Stimulated activated CD8-positive, alpha-beta memory T cell treated with anti-CD3 and anti-CD28 coated beads, Interleukin-2, amount 100 ng/mL, for 1 hour (primary cell): ENCODE measurements at places on chromosomes 4 and X.

- DNase-seq, result no peak
Observed at GRCh38 chr4:3199653-3200422, 49.1 kb upstream of the MSANTD1 start.

- DNase-seq, result no peak
Observed at GRCh38 chrX:69113723-69114122, 51.5 kb downstream of the PJA1 start.

GRCh38 chr4:189069772-189070171 is 870.9 kb upstream of the FRG1 start:
- no peak for DNase-seq

DNA sequence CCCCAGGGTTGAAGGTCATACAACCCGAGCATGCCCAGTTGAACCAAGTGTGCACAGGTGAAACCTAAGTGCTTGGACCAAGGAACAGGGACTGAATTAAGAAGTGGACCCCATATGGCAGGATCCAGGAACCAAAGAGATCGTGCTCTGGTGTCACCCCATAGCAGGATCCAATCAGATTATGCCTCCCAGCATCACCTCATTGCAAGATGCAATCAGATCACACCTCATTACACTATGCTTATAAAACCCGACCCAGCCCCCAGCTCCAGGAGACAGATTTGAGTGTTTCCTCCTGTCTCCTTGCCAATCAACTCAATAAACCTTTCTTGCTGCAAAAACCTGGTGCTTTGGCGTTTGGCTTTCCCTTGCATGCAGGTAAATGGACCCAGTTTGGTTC is 37.6 kb downstream of the EFHC2 start:
- DNase-seq, result no peak

DNA sequence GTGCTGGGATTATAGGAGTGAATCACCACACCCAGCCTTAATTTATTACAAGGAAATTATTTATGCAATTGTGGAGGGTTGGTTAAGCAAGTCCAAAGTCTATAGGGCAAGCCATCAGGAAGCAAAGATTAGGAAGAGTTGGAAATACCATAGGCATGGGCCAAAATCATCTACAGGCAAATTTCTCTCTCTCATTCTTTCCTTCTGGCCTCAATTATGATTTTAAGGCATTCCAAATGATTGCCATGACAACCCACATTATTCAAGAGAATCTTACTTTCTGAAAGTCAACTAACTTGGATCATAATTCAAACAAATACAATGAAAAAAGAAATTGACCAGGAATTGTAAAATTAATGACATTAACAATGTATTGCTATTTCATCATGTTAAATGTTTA is 400.8 kb downstream of the GPM6A start:
- DNase-seq, result no peak

DNA sequence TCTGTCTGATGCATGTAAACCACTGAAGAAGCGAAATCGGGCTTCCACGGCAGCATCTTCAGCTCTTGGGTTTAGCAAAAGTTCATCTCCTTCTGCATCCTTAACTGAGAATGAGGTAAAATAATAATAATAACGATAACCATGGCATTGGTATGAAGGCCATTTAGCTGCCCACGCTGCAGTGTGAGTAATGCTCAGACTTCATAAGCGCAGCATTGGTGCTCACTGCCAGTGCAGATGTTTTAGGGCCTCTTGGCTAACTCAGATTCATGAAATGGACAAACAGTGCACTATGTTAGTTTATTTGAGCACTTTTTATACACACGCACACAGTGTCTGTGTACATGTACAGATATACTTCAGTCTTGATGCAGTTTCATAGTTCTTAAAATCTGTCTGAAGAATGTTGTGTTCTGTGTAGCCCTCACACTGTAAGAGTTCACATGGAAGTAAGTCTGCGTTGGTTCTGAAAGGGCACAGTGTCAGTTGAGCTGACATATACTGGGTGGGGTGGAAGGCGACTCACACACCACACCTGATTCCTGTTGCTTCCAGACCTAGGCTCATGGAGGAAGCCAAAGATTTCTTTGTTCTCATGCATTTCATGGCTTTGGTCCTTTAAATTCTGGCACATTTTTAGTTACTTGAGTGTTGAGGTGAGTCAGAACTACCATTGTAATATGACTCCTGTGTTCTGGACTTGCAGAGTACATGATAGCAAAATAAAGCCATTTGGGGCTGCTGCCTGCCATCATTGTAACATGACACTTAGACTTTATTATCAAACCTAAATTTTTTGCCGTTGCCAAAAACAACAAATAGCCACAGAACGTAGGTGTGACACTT is 68.7 kb downstream of the NSD2 start:
- DNase-seq, result no peak

GRCh38 chr4:149102765-149103164 is 660.6 kb upstream of the NR3C2 start:
- no peak for DNase-seq

GRCh38 chrX:46757593-46757992 is 1.3 kb downstream of the SLC9A7 start:
- DNase-seq, result no peak

DNA sequence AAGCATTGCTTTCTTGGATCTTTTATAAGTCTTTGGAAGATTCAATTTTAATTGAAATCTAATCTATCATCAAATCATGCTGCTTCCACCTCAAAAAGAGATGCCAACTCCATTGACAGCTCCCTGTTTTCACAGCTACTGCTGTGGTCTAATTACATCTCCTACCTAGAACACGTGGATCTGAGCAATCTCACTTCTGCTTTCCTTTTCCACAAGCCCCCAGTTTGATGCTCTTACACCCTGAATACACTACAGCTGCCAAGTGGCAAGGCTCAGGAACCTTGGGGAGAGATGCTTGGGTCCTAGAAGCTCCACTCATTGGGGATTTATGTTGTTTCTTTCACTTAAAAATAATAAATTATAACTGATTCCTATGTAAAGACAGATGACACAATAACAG is 172.0 kb downstream of the CFAP299 start:
- no peak for DNase-seq

DNA sequence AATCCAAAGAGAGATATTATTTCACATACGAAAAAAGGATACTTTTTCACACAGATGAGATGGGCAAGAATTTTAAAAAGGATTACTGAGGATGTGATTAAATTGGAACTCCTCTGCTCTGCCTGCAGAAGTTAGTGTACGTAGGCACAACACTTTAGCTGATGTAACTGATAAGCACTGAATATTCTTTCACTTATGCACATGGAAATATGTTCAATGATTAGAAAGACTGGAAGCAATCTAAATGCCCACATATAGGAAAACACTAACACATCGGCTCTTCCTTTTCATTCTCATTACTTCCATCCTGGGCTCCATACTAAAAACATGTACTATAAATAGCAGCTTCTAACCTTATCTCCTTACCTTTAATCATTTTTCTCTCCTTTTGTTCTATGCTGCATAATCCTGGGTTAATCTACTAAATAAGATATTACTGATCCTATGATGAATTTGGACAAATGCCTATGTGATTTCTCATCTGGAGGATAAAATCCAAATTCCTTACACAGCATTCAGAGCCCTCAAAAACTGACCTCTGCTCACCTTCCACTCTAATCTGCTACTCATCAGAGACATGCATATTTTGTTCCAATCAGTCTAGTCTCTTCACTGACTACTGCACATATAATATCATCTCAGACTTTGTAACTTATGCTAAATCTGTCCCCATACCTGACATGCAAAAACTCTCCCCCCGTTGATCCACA is 197.8 kb downstream of the PDGFC start:
- DNase-seq, result no peak

- no peak for DNase-seq
Observed at GRCh38 chrX:103343105-103343504, 13.1 kb downstream of the TCEAL7 start.

- DNase-seq, result no peak
Observed at GRCh38 chr4:4808086-4808485, 51.4 kb upstream of the MSX1 start.

- DNase-seq, result no peak
Observed at GRCh38 chr4:163857903-163858302, 363.4 kb downstream of the TMA16 start.

DNA sequence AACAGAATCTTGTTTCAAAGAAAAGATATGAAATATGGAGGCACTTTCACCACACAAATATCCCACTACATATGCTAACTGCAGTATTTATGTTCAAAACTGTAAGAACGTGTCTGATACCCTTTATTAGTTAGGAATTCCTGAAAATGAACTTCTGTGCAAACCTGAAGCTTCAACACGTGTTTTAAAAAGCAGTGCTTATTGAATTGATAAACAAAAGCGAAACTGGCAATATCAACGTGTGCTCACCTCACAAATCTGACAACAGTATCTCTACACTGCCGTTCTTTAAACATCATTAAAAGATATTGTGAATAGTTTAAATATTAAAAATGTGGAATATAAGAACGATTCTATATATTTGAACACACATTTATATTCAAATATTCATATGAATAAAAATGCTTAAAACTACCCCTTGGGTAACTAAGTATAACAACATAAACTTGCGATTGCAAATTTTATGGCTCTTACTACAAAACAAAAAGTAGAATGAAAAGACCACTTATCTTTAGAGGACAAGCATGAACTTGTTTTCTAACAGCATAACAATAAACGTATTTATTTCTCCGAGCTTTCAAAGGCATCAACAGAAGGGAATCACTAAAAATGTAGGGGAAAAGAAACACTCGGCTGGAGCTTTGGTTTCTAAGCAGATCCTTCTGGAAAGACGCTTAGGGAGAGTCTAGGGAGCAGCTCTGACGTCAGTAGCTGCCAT is at the start of gene LRP2BP:
Gene LRP2BP, minus strand, starts transcription at position 687 of the 718 bp plus-strand sequence. CDS start 17,738 bp downstream, outside the sequence.
- DNase-seq, result no peak
